Activated T-cell treated with anti-CD3 and anti-CD28 coated beads, Interleukin-2, amount 50 U/mL, for 72 hours (primary cell): ENCODE measurements at places on chromosomes 12 and 14.

GRCh38 chr14:47155395-47155794 lies 503.8 kb upstream of the RPL10L start:
- DNase-seq: no peak

DNA sequence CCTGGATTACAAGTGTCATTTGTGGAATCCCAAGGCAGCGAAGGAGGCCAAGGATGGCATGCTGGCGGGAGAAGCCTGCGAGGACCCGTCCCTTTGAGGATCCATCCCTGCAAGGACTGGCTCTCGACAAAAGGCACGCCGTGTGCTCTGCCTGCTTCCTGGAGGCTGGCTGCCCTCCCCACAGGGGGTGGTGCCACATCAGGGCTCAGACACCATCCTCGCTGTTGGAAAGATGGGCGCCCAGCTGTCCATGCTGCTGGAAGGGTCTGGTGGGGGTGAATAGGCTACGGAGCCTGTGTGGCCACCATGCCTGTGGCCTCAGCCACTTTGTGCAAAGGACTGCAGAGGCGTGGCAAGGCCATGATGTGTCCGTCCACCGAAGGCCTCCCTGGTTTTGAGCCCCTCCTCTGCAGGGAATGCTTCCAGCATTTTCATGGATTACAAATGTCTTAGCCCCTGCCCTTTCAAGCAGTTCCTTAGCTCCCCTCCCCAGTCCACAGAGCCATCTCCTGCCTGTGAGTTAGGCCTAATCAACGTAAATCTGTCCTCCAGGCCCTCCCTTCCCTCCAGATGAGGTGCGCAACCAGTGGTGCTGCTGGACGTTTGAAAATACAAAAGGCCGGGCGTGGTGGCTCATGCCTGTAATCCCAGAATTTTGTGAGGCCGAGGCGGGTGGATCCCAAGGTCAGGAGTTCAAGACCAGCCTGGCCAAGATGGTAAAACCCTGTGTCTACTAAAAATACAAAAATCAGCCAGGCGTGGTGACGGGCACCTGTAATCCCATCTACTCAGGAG lies 22.1 kb downstream of the ZBTB42 start:
- no peak for DNase-seq

GRCh38 chr14:76773188-76773885 lies 12.1 kb downstream of the VASH1 start:
- DNase-seq: peak; percentile 24

- DNase-seq: peak; percentile 23
Observed at GRCh38 chr14:71720978-71721624, 211.1 kb upstream of the RGS6 start.

GRCh38 chr12:68223067-68223747 lies 2.4 kb downstream of the IL26 start:
- DNase-seq: peak; percentile 67
